T-helper 9 cell (primary cell): ENCODE measurements at places on chromosomes 3 and 15.

- DNase-seq: peak; percentile 72
These were observed 47.5 kb upstream of the MUC4 start for GRCh38 chr3:195859061-195859845.

DNA sequence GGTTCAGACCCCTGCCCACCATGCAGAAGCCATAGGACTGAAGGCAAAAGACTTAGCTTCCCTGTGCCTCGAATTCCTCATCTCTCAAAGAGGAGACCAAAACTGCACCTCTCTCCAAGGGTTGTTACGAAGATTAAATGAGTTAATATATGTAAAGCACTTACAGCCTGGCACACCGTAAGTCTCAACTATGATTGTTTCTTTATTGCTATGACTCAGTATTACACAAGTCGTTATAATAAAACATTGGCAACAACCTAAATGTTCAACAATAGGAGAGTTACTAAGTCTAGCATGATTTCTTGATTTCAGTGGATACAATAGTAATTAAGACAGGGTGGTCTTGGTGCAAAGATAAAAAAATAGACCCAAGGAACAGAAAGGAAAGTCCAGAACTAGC lies 19.6 kb upstream of the FGD5 start:
- DNase-seq: no peak

DNA sequence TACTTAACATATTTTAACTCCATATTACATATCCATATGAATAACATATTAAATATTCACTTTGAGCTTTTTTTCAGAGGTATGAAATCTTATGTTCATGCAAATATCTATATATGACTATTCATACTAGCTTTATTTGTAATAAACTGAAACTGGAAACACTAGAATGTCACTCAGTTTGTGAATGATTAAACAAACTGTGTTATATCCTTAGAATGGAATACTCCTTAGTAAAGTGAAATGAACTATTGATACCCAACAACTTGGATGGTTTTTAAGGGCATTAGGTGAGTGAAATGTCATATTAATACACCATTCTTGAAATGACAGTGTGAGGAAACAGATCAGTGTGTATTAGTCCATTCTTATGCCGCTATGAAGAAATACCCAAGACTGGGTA lies 45.4 kb downstream of the ARHGAP11B start:
- DNase-seq: no peak

DNA sequence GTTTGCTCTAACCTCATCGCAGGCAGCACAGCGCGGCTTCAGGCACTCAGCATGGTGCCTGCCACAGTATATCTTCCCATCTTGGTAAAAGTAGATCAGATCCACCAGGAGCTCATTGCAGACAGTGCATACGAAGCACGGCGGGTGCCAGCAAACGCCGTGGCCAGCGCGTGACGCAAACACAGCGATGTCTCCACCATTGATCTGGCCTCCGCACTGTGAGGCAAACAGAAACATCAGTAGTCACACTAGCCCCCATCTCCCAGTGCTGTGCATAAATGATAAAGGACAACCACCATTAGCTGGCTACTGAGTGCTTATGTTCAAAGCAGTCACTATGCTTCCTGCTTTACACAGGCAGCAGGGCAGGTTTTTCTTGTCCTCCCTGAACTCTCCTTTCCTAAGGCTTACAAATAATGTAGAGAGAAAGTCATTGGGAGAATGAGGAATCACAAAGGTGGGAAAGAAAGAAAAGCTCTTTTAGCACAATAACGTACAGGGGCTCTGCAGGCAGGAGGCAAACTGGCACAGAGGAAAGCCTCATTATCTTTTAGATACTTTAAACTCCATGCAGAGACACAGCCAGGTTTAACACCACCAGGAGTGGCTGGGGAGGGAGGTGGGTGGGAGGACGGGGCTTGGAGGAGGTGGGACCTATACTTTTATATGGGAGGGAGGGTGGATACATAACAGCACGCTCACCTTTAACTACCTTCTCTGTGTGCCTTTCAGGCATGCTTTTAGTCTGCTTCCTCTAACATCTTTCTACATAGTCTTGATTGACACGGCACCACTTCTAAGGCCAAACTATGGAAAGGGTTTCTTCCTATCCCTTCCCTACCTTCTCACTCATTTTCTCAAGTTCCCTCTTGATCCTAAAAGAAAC lies 67.9 kb downstream of the PRICKLE2 start:
- no peak for DNase-seq

- DNase-seq: peak; percentile 83
These were observed 3.4 kb downstream of the FBXL22 start for GRCh38 chr15:63600616-63601025.
